ENCODE measurements at places on chromosomes 1 and 21.

DNA sequence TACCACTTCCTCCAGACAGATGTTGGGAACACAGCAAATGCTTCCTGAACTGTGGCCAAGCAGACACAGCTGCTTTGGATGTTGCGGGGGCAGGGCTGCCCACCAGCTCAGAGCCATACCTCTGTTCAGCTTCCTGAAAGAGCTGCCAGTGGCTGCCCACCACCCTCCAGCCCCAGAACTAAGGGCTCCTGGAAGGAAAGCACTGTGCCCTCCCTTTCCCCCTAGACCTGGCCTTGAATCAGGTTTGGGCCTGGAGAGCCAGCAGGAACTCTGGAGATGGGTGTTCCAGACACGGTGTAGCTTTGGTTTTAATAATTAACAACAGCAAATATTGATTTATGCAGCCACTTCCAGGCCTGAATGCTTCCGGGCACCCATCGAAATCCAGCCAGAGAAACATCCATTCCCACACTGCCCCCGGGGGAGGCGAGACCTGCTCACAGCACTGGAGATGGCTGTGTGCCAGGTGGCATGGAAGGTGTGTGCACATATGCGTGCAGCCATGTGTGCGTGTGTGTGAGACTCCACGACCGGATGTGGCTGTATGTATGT, 45.7 kb downstream of the RAP1GAP start:
- DNase-seq = no peak

DNA sequence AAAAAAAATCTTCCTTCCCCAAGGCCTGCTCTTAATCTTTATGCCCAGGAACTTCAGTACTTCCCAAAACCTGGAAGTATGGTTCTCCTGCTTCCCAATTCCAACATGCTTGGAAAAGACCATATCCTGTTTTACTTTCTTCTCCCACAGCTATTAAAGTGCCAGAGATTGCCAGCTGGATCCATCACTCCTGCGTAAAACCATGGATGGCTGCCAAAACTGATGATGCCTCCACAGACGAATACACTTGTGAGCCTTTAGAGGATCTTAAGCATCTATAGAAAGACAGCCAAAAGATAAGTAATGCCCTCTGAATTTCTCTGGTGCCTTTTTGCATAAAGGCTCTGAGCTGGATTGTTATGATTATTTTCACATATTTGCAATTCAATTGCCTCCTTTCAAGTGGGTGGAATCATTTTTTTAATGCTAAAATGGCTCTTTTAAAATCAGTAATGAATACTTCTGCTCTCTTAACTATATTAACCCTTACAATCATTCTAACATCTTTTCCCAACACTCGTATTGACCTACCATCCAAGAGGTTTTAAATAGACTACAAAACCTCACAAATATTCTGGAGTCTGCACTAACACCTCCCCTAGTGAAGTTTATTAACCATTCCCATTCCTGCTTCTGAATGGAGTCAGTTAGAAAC, 1807.8 kb downstream of the BRINP3 start:
- DNase-seq = no peak

DNA sequence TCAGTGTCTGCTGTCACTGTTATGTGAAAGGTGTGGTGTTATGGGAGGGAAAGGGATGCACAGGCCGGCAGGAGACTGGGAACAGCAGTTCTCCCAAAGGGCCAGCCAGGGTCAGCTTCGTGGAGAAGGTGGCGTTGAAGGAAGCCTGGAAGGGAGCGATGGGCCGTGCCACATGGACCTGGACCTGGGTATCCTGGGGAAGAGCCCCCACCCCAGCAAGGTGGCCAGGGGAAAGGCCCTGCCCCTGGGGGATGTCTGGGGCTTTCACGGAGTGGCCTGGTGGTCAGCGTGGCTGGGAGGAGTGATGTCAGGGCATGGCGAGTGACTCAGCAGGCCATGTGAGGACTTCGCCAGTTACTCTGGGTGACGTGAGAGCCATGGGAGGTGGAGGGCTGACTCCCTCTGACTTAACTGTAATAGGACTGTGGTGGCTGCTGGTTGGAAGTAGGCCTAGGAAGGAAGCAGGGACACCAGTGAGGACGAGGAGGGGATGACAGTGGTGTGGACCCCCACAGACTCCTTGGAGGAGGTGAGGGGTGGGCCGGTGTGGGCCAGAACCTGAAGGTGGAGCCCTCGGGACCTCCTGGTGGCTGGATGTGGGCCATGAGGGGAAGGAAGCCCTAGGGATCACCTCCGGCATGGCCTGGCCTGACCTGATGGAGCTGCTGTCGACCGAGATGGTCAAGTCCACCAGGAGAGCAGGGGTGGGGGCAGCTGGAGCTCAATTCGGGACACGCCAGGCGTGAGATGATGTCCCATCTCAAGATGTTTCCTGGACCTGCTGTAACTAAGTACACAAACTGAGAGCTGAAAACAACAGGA, 54.5 kb downstream of the BACE2 start:
- DNase-seq = no peak

GRCh38 chr1:119453021-119453420, 38.1 kb downstream of the HSD3B2 start:
- no peak for DNase-seq
